Endothelial cell (in vitro differentiated cells): ENCODE measurements at places on chromosomes 7 and 10. TPM values are rescaled to one million over a fixed set of nuclear protein-coding genes. Genes with fewer than 3 reads are reported as not detected.

Gene DDC
- not detected for total RNA-seq

Gene NPFFR1
- not detected for total RNA-seq

Gene PTPRZ1
- 2.5 TPM for total RNA-seq

Gene TBC1D12
- total RNA-seq = 9.3 TPM

Gene ARHGAP21
- total RNA-seq = 100 TPM

Gene GPR15LG
- total RNA-seq = not detected

Gene ZKSCAN5
- total RNA-seq = 17.8 TPM

Gene PHKG1
- total RNA-seq = not detected

Gene AKR1C8
- total RNA-seq = not detected

Gene CALCR
- total RNA-seq = 0.62 TPM

Gene C7orf33
- total RNA-seq = not detected

Gene AEBP1
- total RNA-seq = 22.2 TPM

Gene HTR7
- total RNA-seq = 7.3 TPM

DNA sequence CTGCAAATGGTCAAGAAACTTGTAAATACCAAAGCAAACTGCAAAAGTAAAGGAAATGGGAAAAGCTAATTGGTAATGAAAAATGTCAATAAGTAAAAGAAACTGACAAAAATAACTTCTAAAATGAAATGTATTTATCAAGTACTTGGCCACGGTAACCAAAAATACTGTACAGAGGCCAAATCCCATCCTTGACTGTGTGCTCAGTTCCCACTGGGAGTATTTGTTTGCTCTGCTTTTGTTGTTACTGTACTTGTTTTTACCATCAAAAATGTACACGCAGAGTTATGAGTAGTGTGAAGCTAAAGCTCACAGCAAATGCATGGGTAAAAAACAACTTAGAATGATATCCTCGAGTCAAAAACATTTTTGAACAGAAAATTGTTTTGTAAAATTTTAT, 31.1 kb downstream of the ENKUR start:
- peaks cover 1% of the 10 kb centered on the region for H3K27me3 ChIP-seq
- H3K36me3 ChIP-seq = no peaks in the 10 kb centered on the region
- no peak overlapping the region for H3K4me3 ChIP-seq
- DNase-seq = no peak

GRCh38 chr7:1645071-1645409, 25.0 kb upstream of the ELFN1 start:
- no peak overlapping the region for H3K4me3 ChIP-seq
- no peak for DNase-seq
- H3K4me1 ChIP-seq = no peaks in the 10 kb centered on the region
- no peak overlapping the region for H3K27ac ChIP-seq
- H3K36me3 ChIP-seq = no peaks in the 10 kb centered on the region

GRCh38 chr10:91185239-91185875, 35.1 kb upstream of the PCGF5 start:
- H3K27ac ChIP-seq = no peak overlapping the region
- H3K4me1 ChIP-seq = no peaks in the 10 kb centered on the region
- H3K36me3 ChIP-seq = no peaks in the 10 kb centered on the region
- no peak for DNase-seq
- peaks cover 1% of the 10 kb centered on the region for H3K27me3 ChIP-seq
- no peak overlapping the region for H3K4me3 ChIP-seq

DNA sequence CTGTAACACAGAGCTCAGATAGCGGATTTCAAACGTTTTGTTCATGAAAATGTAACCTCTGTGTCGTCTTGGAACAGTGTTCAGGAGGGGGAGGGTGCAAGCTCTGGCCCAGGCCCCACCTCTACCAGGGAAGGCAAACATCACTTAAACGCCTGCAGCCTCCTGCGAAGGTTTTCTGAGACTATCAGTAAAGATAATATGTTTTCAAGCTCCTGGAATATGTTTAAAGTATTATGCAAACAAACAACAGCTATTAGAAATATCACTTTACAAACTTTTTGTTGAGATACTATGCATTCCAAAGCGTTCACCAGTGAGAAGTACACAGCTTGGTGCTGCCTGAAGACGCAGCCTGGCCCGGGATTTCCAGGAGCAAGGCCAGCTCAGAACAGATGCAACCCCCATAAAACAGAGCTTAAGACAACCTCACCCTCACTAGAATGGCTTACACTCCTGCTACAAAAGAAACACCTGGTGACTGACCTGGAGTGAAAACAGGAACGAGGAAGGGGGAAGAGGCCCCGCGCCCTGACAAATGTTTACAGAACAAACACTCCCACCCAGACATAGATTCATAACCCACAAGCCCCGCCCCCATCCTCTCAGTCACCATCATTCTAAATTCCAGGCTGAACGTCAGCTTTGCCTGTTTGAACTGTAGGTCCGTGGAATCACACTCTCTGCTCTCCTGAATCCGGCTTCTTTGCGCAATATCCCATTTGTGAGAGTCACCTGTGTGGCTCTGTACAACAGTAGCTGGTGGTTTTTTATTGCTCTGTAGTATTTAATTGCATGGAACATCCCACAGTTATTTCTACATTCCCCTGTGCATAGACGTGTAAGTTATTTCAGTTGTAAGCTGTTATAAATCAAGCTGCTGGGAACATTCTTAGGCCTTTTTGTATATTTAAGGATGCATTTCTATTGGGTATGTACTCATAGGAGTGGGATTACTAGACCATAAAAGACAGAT, 155.0 kb downstream of the PTPRN2 start:
- no peak overlapping the region for H3K4me3 ChIP-seq
- no peak overlapping the region for H3K27ac ChIP-seq
- H3K36me3 ChIP-seq = peaks cover 27% of the 10 kb centered on the region
- DNase-seq = no peak
- H3K27me3 ChIP-seq = peaks cover 15% of the 10 kb centered on the region
- H3K4me1 ChIP-seq = no peaks in the 10 kb centered on the region

DNA sequence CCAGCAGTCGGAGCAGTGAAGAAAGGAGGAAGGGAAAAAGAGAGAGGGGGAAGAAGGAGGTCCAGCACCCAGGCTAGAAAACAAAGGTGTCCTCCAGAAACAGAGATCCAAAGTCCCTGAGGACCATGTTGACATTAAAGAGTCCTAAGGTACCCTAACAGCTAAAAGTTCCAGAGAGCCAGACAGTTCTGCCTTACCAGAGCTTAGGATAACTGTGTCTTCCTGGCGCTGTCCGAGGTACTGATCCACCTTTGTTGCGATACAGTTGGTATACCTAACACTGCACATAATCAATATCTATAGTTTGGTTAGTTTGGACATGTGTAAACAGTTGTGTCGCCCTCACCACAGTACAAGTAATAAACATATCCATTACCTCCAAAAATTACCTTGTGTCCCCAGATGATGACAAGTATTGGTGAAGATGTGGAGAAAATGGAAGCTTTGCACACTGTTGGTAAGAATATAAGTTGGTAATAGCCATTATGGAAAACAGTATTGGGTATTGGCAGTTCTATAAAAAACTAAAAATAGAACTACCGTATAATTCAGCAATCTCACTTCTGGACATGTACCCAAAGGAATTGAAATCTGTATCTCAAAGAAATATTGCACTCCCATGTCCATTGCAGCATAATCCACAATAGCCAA, 59.8 kb downstream of the GRID1 start:
- H3K4me3 ChIP-seq = no peak overlapping the region
- H3K27ac ChIP-seq = no peak overlapping the region
- peak; percentile 62 for DNase-seq

DNA sequence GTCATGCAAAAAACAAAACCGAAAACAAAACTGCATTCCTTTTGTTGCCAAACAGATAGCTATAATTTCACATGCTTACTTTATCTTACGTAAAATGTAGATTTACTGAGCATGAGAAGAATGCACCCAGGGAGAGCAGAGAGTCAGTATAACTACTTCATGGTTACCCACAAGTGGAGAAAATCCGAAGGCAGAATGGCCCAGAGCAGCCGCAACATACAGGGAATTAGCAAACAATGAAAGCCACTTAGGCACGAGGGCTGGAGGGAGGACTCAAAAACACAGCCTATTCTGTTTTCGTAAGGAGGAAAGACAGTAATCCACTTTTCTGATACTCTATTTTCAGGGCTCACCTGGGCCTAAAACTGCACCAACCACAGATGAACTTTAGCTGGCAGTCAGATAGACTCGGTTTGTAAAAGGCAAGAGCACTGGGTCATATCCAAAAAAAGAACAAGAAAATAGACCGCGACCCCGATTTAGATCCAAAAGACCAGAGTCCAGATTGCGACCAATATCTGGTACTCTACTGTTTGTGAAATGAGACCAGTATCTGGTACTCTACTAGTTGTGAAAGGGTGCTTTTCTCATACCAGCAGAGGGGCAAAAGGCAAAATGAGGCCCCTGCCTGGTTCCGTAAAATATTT, 1.3 kb downstream of the ITPRIP start:
- H3K27me3 ChIP-seq = peaks cover 8% of the 10 kb centered on the region
- peak overlapping the region; percentile 93 for H3K27ac ChIP-seq
- H3K4me1 ChIP-seq = peaks cover 44% of the 10 kb centered on the region

DNA sequence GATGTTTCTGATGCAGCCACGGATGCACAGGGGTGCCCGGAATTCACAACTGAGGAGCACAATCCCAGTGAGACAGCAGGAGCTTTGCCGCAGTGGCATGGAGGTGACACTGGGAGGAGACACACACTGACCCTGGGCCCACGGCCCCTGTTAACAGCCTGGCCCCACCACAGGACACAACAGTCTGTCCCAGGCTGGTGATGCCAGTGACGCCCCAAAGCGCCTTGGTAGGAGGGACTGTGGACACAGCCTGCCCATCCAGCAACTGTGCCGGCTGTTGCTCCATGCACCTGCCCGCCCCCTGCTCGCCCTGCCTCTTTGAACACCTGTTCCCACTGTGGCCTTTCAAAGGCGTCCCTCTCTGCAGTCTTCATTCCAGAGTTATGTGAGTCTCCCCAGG, 49.8 kb downstream of the KLF6 start:
- DNase-seq = no peak
- no peak overlapping the region for H3K27ac ChIP-seq
- no peak overlapping the region for H3K4me3 ChIP-seq

DNA sequence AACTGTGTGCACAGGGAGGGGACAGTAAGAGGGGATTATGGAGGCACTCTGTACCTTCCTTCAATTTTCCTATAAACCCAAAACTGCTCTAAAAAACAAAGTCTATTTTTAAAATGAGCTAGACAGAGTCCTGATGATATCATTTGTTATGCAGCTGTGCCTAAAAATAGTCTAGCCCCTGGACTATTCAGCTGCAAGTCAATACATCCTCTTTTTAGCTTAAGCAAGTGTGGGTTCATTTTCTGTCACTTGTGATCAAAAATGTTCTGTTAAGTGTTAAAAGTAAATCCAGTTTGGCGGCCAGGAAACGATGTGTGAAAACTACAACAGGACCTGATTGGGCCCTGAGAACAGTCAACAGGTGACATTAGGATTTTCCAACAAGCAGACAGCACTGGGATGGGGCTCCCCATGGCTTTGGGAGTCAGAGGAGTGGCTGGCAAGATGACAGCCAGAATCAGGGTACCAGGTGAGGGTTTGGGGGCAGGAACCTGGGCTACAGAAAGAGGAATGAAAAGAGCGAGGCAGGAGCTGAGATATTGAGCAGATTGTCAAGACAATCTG, 33.9 kb downstream of the FAM107B start:
- H3K4me3 ChIP-seq = no peak overlapping the region
- DNase-seq = no peak
- no peak overlapping the region for H3K27ac ChIP-seq
- peaks cover 22% of the 10 kb centered on the region for H3K4me1 ChIP-seq
- peaks cover 1% of the 10 kb centered on the region for H3K27me3 ChIP-seq
- H3K36me3 ChIP-seq = peaks cover 6% of the 10 kb centered on the region

DNA sequence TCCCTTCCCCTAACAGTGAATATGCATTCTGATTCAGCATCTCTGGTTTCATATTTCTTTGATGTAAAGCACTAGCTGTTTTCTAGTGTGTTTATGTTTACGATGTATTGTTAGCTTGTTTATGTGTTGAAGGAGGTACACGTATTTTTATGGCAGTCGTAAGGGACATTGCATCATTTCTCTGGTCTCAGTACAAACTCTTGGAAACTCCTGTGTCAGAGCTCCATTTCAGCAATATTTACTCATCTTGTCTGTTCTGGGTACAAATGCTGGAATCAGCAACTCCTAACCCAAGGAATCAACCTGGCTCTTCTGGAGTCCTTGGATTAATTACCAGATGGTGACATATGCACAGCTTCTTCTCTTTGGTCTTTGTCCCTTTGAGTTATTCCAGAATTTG, 270.0 kb upstream of the PLXDC2 start:
- no peak overlapping the region for H3K4me3 ChIP-seq
- H3K36me3 ChIP-seq = no peaks in the 10 kb centered on the region
- no peak for DNase-seq
- no peak overlapping the region for H3K27ac ChIP-seq
- peaks cover 3% of the 10 kb centered on the region for H3K27me3 ChIP-seq

GRCh38 chr7:142323706-142324105, 65.8 kb upstream of the PRSS58 start:
- no peak overlapping the region for H3K4me3 ChIP-seq
- DNase-seq = peak; percentile 91
- H3K27me3 ChIP-seq = peaks cover 10% of the 10 kb centered on the region
- H3K36me3 ChIP-seq = no peaks in the 10 kb centered on the region

- H3K27ac ChIP-seq = no peak overlapping the region
- H3K36me3 ChIP-seq = peaks cover 5% of the 10 kb centered on the region
- H3K27me3 ChIP-seq = peaks cover 10% of the 10 kb centered on the region
- no peak overlapping the region for H3K4me3 ChIP-seq
- DNase-seq = no peak
These were observed 128.4 kb upstream of the ZNF746 start for GRCh38 chr7:149625947-149626392.

- H3K4me1 ChIP-seq = no peaks in the 10 kb centered on the region
- peaks cover 4% of the 10 kb centered on the region for H3K36me3 ChIP-seq
- peaks cover 8% of the 10 kb centered on the region for H3K27me3 ChIP-seq
These were observed 212.8 kb downstream of the MAD1L1 start for GRCh38 chr7:2019711-2020511.

- peaks cover 5% of the 10 kb centered on the region for H3K27me3 ChIP-seq
- H3K4me3 ChIP-seq = no peak overlapping the region
- H3K4me1 ChIP-seq = no peaks in the 10 kb centered on the region
- peaks cover 7% of the 10 kb centered on the region for H3K36me3 ChIP-seq
These were observed 231.5 kb downstream of the ELFN1 start for GRCh38 chr7:1901431-1902210.

DNA sequence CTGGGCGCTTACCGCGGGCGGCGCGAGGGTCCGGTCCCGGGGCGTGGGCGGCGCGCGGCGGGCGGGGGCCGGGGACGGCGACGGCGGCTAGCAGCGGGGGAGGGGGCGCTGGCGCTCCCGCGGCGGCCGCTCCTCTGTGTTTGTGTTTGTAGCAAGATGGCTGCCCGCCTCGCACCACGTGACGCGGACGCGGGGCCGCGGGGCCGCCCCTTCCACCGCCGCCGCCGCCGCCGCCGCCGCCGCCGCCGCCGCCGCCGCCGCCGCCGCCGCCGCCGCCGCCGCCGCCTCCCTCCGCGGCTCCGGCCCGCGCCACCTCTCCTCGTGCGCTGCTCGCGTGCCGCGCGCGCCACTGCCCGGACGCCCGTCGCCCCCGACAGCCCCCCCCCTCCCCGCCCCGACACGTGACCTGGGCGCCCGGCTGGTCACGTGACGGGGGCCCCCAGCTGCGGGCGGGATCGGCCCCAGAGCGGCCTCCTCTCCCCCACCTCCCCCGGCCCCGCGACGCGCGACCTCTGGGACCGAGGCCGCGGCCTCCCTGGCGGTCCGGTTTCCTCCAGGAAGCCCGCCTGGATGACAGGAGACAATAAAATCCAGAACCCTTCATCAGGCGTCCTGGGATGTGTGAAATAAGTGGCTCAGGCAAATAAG, at the start of gene GIGYF1:
Gene GIGYF1, minus strand, starts transcription at position 153 of the 648 bp plus-strand sequence. CDS start 6,012 bp downstream, outside the sequence.
- H3K36me3 ChIP-seq = peaks cover 11% of the 10 kb centered on the region
- H3K27ac ChIP-seq = peak within 1 kb of the TSS; percentile 88
- peak; percentile 72 for DNase-seq
- peaks cover 12% of the 10 kb centered on the region for H3K27me3 ChIP-seq

GRCh38 chr7:4109481-4110110, 572.5 kb upstream of the FOXK1 start:
- H3K27me3 ChIP-seq = peaks cover 11% of the 10 kb centered on the region
- no peak for DNase-seq
- H3K27ac ChIP-seq = no peak overlapping the region
- no peak overlapping the region for H3K4me3 ChIP-seq
- peaks cover 4% of the 10 kb centered on the region for H3K36me3 ChIP-seq
